ENCODE measurements at places on chromosomes 1 and 21. TPM values are rescaled to one million over a fixed set of nuclear protein-coding genes. Genes with fewer than 3 reads are reported as not detected.

- no peak for DNase-seq
Measured at GRCh38 chr1:209999005-209999404, 61.0 kb downstream of the SYT14 start.

GRCh38 chr1:172895050-172895460 is 155.7 kb downstream of the TNFSF18 start:
- DNase-seq, result peak; percentile 54

DNA sequence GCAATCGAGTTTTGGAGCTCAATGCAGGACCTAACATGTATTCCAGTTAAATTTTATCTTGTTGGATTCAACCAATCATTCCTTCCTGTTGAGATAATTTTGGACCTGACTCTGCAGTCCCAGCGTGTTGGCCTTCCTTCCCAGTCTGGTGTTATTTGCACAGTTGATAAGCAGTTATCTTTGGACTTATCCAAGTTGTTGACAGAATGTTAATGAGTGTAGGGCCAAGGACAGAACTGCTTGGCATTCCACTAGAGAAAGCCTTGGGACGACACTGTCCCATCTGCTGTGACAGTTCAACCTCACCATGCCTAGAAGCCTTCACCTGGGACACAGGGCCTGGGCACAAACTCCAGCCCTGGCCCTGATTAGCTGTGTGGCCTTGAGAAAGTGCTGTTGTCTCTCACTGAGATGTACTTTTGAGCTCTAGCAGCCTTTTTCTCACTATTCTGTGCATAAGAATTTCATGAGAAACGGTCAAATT is 104.1 kb upstream of the SLC25A33 start:
- DNase-seq, result no peak

GRCh38 chr1:3894626-3895278 is 5.3 kb downstream of the C1orf174 start:
- no peak for DNase-seq

DNA sequence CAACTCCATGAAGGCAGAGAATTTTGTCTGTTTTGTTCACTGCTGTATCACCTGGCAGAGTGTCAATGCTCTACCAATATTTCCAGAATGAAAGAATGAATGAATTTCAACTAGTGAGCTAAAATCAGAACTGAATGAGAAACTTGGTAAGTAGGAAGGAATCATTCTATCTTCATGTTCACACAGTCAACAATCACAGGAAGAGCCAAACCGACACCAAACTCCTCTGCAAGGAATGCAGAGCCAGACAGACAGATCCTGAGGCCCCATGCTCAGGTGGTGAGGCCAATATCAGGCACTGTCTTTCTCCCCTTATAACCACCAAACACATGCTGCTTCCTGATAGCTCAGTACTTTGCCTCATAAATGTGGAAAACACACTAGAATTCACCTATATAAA is 139.1 kb downstream of the SLC45A1 start:
- no peak for DNase-seq

DNA sequence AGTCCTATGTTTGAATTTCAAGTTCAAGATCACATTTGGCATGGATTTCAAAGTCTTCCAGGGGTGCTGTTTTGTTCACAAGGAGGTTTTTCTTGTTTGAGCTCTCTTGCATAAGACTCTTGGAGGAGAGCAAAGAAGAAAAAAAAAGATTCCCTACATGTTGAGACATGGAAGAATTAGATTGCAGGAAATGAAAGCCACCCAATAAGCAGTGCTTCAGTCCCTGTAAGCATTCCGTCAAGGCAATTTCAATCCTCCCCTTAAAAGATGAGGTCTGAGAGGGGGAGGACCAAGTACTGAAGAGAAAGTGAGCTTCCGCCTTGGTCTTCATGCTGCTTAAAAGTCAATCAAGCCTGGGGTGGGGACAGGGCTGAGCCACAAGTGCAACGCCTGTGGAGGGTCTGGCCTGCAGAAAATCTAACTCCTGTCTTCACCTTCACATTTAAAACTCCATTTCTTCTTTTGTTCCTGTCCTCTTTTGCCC is 50.2 kb downstream of the LPAR3 start:
- no peak for DNase-seq

DNA sequence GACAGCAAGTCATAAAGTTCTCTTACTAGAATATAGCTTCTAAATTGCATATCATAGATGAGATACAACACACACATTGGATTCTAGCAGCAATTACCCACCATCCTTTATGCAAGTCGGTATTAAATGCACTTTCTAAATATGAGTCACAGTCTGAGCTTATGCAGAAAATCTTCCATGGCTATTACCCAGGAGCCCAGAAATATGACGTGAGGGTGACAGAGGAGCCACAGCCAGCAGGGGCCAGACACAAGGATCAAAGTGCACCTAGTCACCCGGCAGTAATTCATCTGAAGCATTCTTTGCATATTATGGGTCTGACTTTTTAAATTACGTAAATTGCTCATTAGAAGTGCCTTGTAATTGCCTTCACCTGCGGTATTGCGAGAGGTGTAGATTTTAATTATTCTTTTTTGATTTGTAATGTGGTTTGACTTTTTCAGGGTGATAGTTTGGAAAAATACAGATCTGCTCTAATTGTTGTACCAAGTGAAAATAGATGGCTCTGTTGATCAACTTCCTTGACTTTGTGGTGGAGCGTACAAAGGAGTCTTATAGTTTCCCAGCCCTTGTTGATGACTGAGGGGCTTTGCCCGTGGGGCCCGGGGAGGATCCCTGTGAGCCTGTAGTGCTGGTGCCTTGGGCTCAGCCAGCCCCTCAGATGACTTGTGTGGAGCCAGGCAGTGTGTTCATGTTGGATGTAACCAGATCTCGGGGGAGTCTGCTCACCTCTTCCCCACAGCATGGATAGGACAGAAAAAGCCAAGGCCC is 470.0 kb upstream of the VAMP3 start:
- DNase-seq, result peak; percentile 66

DNA sequence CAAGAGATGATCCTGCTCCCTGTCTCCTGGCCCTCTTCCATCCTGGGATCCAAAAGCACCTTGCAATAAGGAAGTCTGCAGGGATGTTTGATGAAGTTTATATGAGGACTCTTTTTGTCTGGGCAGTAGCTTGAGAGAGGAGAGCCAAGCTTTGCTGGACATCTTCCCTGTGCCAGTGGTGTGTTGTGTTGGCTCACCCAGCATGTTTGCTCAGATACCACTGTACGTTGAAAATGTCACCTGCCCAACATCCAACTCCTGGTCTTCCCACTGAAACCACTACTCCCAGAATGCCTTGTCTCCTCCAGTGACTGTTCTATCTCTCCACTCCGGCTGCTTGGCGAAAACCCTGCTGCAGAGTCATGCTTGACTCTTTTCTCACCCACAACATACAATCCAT is 12.8 kb downstream of the CDK18 start:
- DNase-seq, result no peak

DNA sequence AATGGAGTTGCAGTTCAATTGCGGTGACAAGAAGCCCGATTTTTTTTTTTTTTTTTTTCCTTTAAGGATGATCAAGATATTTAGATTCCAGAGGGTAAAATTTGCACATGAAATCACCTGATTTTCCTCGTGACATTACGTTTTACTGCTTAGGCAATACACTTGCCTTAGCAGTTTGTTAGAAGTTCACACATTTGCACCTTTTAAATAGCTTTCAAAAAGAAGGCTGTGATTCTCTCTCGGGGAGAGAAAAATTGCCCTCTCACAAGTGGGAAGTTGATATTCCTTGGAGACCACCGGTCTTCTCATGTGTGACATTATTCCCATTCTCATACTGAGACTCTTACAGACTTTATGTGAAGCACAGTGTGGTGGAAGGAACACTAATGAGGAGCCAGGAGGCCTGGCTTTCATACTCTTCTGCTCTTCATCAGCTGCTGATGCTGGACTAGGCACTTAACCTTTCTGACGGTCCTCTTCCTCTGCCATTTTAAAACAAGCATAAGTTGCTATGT is 69.8 kb upstream of the HSPA13 start:
- DNase-seq, result no peak

GRCh38 chr1:154386643-154387352 is 18.3 kb upstream of the IL6R start:
- DNase-seq, result no peak

DNA sequence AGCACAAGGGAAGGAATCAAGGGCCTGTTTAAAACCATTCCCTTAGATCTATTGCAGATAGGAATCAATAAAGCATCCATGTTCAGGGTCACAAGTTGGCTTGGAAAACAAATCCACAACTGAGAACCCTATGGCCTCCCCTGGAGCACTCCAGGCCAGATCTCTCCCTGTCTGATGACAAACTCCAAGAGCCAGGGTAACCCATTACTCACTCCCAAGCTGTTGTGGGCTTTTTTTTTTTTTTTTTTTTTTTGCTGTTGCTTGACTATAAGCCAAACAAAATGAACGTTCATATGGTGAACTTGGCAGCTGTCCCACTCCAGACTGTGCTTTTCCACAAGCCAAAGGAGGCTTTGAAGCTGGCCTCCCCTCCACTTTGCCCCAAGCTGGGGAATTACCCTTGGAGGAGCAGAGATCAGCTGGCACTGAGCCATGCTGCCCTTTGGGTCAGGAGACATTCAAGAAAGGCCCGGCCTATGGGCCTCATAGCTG is 35.7 kb upstream of the VAV3 start:
- peak; percentile 45 for DNase-seq

GRCh38 chr1:216222288-216222687 is 201.0 kb downstream of the USH2A start:
- DNase-seq, result no peak

NTMT2 gene
- not detected for total RNA-seq

NTNG1 gene
- total RNA-seq, result 6.8 TPM

MAN1C1 gene
- 0.11 TPM for total RNA-seq

EFNA3 gene
- 23.5 TPM for total RNA-seq

Measured in PC-3 (cell line).